ENCODE measurements at places on chromosomes 7 and 10.

DNA sequence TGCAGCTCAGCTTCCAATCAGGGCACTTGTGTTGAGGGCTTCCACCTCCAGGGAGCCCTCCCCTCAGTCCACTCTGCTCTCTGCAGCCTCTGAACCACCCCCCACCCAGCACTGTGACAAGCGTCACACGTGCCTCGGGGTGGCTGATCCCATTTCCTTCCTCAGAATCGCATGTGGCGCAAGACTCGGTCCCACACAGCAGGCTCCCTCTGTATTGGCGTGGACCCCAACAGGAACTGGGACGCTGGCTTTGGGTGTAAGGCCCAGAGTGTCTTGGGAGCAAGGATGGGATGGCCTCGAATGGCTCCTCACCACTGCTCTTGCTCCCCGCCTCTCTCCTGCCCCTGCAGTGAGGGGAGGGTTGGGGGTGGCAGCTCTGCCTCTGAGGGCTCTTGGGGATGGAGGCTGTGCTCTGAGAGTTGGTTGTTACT, 4.1 kb downstream of the CPA1 start:
- no peak for ATAC-seq

DNA sequence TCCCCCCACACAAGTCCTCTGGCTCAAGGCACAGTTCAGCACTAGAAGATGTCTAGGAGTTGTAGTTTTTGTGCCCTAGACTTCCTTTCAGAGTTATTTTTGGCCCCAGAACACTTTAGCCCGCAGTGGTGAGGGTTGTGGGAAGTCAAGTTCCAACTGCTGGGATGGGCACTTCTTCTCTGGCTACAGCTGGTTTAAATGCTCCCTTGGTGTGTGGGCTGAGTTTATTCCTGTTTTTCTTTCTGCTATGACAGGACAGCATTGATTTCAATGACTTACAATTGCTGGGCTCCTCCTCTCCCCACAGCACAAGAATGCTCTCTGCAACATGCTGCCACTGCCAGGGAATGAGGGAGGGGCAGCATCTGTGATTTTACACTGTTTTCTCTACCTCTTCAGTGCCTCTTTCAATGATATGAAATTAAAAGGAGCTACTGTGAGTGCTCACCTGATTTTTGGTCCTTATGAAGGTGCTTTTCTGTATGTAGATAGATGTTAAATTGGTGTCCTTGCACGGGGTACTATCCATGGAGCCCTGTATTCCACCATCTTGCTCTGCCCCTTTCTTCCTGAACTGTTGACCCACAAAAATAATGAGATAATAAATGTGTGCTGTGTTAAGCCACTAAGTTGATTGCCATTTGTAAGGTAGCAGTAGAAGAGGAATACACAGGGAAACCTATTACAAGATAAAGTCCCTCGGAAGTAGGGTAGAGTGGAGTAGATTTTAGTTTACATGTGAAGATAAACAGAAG, 56.3 kb downstream of the SLC13A1 start:
- ATAC-seq, result no peak

GRCh38 chr10:43817368-43817767, 168.7 kb upstream of the ZNF32 start:
- no peak for ATAC-seq

DNA sequence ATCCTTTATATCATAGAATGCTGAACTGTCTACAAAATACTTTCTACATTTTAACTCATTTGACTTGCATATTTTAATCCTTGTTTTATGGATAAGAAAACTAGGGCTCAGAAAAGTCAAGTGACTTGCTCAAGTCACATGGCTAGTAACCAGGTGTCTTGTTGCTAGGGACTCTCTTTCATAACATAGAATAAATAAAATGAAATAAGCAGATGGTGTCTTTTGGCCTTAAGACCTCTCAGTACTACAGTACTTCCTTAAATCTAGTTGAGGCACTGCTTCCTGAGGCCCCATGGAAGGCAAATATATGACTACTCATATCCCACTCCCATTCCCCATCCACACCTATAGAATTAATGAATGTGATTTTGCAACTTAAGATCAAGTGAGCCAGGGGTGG, 87.9 kb downstream of the CDK6 start:
- no peak for ATAC-seq

DNA sequence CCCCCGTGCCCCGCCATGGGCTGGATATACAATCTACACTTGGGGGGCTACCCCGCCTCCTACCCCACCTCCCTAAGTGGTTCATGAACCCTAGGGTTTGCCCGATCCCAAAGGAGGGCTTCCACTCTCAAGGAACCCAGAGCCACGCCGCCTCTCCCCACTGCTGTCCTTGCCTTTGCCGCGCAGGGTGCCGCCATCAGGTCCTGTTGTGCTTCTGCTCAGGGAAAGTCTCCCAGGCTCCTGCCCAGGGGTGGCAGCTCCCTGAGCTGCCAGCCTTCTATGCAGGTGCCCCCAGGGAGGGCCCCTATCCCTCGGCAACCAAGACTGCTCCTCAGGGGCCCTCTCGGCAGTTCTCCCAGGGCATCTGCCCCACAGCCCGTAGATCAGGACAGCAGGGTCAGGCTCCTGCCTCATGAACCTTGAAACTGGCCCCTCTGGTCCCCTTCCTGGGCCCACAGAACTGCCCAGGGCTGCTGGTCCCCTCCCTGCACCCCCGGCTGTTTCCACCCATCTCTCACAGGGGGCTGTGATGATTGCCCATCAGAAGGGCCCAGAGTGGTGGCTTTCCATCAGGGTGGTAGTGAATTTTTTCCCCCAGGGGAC, 13.0 kb upstream of the PCBD1 start:
- ATAC-seq, result no peak
